ENCODE measurements at places on chromosomes 4 and X.

DNA sequence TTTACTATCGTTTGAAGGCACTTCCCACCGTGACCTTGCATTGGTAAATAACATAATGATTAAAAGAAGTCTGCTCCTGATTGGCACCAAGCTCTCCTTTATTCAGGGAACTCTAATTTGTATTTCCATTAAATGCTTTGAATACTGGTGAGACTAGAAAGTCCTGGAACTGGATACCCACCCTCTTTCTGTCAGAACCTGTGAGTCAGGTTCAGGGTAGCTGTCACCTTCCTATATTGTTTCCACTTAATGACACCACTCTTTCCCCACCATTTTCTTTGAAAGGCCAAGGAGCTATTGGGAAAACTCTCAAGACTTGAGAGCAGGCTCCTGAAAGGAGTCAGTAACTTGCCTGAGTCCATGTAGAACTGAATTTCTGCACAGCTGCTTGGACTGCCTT is 55.9 kb upstream of the RASSF6 start:
- no peak for DNase-seq

DNA sequence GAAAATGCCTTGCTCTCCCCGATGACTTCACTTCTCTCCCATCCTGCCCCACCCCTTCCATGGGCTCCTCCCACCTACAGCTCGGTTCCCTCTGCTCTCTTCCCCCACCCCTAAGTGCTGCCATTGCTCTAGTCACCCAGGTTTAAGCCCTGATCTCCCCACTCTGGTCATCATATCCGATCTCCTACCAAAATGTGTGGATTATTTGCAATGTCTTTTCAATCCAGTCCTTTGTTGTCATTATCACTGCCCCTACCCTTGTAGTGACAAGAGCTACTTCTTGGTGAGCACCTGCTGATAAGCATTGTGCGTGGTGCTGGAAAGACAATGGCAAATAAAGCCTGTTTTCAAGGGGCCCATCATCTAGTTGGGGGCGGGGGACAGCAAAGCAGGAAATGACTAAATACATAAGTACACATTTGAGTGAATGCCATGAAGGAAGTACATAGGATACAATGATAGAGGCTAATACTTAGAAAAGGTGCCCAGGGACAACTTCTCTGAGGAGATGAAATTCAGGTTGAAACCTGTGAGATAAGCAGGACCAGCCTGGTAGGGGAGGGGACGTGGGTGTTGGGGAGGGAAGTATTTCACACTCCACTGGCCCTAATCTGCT is 63.8 kb downstream of the DLG3 start:
- no peak for DNase-seq

GRCh38 chrX:43589735-43590134 is 66.4 kb upstream of the MAOA start:
- DNase-seq, result no peak

- no peak for DNase-seq
These were observed 115.5 kb downstream of the JADE1 start for GRCh38 chr4:128924951-128925350.

- no peak for DNase-seq
These were observed 158.4 kb downstream of the INPP4B start for GRCh38 chr4:142687547-142688275.

GRCh38 chr4:150123796-150124677 is 45.8 kb downstream of the DCLK2 start:
- DNase-seq, result no peak

DNA sequence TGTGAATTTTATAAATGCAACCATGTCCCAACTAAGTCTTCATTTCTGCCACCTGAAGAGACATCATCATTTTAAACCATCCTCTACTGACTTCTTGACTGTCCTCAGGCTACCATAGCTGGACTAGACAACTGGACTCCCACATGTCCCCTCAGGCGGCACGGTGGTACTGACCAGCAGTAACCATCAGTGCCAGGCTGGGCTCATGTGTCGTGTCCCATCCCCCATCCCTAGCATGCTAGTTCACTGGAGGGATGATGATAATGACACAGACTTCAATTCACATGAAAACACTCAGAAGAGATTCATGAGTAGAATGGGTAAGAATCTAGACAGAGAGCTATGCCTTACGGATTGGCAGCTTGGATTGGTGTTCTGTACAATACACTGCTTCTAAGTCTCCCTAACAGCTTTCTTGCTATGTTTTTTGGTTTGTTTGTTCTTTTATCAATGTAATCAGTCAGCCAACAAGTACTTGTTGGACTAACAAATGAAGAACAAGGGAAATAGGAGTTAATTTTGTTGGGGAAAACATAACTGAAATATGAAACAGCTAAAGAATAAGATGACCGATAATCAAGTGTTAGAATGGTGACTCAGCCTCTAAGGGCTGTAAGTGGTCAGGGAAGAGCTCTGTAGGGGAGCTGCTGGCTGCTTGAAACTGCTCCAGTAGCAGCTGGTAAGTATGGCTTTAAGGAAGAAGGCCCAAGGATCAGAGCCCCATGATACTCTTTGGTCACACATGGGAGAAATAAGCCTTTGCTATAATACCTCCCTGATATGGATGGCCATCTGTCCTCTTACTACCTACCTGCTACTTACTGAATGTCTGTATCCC is 10.3 kb downstream of the ZDHHC9 start:
- no peak for DNase-seq

DNA sequence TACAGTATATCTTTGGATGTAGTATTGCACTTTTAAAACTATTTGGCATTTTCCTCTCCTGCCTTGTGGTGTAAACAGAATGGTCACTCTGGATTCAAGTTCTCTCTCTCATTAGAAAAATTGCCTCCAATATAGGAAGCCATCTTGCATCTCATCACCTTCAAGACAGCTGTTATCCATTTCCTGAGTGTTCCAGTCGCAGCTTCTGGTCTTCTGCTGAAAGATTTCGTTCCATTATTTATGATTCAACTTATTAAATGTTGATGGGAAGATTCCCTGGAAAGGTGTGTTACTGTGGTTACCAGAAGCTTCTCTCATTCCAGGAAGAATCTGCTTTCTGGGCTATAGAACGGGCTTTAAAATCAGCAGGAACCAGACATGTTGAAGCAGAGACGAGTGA is 568.3 kb upstream of the SLIT2 start:
- DNase-seq, result no peak

DNA sequence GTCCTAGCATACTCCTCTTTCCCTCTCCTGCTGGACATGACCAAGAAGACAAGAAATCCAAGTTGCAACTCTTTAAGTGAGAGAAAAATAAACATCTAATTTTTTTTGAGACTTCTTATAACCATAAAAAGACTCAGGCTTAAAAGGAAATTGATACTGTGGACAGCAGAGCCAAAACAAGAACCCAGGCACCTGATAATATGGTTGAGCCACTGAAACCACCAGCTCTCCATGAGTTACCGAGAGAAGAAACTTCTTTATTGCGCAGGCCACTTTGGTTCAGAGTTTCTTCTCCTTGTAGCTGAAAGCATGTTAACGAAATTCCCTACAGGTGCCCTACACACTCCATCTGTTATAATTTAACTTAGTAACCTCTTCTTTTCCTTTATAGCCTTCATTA is 11.3 kb upstream of the SPCS3 start:
- DNase-seq, result no peak

- no peak for DNase-seq
These were observed 226.1 kb upstream of the F9 start for GRCh38 chrX:139304471-139304870.

DNA sequence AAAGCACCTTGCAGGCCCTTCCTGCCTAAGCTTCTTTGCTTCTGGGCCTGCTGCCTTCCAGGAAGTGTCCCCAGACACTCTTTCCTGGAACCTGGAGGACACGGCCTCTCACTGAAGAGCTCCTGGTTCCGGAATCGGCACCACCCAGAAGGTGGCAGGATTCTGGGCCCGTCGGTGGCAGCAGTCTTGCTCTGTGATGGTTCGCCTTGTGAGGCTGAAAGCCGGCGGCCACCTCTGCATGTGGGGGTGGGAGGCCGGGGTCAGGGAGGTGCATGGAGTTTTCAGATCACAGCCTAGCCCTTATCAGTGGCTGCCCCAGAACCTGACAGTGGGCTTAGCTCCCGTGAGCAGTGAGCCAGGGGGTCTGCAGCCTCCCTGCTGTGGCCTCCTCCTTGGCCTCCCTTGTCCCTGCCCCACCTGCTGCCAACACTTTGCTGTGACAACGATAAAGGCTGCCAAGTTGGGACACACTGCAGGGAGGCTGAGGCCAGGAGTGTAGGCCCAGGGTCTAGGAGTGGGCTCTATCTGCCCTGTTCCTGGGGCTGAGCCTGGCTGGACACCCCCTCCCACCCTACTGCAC is 30.8 kb upstream of the GPR78 start:
- no peak for DNase-seq

Data from stimulated activated CD4-positive, alpha-beta T cell treated with anti-CD3 and anti-CD28 coated beads, TNF-alpha, amount 100 ng/mL, for 4 hours (primary cell).